ENCODE measurements at places on chromosomes 3 and 15. TPM values are rescaled to one million over a fixed set of nuclear protein-coding genes. Genes with fewer than 3 reads are reported as not detected.

GRCh38 chr15:82532383-82532990 lies 7.8 kb downstream of the RPS17 start:
- peaks cover 6% of the 10 kb centered on the region for H3K4me1 ChIP-seq
- DNase-seq = peak; percentile 13
- peaks cover 20% of the 10 kb centered on the region for H3K36me3 ChIP-seq
- H3K27ac ChIP-seq = no peak overlapping the region
- no peak overlapping the region for H3K4me3 ChIP-seq

GRCh38 chr15:27514526-27514925 lies 543.5 kb downstream of the GABRG3 start:
- H3K27me3 ChIP-seq = no peaks in the 10 kb centered on the region
- H3K4me3 ChIP-seq = no peak overlapping the region
- H3K36me3 ChIP-seq = no peaks in the 10 kb centered on the region
- no peak for DNase-seq

The RNF13 gene
- 65.2 TPM for total RNA-seq

The SPTSSB gene
- 1.0 TPM for total RNA-seq

The LOXL1 gene
- total RNA-seq = 1.4 TPM

The CHL1 gene
- 8.1 TPM for total RNA-seq

All from liver (tissue), 10 donors.